AG20443 (cell line): ENCODE measurements at places on chromosomes 1 and 21.

- no peak for DNase-seq
Measured at GRCh38 chr21:32916522-32917099, 109.1 kb upstream of the OLIG2 start.

DNA sequence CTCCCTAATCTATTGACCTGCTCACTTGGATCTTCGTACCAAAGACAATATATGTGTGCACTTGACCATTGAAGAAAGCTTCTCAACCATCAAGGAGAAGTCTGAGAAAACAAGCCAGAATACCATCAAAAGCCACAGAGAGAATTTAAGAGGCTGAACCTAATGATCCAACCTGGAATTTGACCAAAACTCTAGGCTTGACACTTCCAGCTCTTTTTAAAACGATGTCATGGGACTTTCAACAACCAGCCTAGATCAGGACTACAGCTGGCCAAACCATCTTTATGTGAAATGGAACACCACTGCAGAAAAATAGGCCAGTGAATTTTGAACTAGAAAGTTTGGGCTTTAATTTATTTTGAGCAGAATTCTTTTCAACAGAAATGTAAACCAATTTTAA is 444.4 kb downstream of the LTN1 start:
- no peak for DNase-seq

DNA sequence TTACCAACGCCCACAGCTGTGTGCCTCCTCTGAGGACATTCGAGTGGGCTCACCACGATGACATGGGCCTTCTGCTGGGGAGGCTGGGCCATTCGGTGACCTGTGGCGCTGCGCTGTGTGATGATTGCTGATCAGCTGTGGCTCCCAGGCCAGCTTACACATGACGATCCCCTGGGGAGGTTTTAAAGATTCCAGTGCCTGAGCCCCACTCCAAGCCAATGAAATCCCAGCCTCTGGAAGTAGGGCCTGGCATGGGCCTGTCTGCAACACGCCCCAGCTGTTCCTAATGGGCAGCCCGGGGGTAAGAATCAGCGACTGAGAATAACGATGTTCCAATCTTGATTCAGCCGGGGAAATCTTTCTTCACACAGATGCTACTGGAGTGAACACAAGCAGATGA is 153.7 kb downstream of the KCNJ6 start:
- no peak for DNase-seq

- DNase-seq: peak; percentile 18
Measured at GRCh38 chr1:46084553-46085451, 47.6 kb downstream of the PIK3R3 start.

DNA sequence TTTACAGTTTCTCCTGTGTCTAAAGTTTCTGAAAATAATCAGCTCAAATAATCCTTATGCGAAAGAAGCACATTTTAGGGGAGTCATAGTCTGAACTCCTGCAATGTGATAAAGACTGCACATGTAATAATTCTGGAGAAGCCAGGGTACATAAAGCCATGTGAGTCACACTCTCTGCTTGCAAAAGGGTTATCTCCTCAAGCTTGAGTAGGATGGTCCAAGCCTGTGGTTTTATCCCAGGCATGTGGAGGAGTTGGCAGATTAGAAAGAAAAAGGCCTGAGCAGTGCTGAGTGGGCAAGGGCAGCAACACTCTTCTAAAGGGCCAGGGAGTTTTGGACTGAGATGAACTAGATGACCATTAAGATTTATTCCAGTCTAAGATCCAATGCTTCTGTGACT is 220.4 kb downstream of the RHOU start:
- DNase-seq: peak; percentile 59

- no peak for DNase-seq
Measured at GRCh38 chr1:86423473-86423872, 498 bp upstream of the CLCA2 start.

DNA sequence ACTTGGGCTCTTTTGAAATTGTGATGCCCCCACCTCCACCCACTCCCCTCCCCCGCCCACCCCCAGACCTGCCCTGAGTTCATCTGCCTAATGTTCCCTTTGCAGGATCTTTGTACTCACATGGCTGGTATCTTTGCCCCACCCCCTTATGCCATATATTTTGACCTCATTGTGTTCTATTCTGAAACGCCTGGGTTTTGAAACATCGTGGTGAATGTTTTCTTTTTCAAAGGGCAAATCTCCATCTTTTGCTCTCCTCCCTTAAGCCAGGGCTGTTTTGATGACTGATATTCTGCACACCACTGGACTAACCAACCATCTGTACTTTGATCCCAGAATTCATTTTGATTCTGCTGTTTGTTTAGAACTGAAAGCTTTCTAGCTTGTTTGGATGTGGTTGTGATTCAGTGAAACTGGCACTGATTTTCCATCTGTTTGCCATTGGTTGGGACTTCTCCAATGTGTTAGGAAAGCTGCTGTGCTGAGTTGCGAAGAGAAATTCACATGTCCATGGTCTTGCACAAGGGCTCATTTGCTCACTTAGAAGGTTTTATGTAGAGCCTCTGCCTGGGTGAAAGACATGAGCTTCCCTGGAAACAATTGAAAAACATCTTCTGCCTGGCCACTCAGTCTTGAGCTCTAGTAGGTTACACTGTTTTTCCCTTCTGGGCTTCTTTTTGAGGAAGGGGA is 16.5 kb downstream of the SMAP2 start:
- DNase-seq: peak; percentile 81

DNA sequence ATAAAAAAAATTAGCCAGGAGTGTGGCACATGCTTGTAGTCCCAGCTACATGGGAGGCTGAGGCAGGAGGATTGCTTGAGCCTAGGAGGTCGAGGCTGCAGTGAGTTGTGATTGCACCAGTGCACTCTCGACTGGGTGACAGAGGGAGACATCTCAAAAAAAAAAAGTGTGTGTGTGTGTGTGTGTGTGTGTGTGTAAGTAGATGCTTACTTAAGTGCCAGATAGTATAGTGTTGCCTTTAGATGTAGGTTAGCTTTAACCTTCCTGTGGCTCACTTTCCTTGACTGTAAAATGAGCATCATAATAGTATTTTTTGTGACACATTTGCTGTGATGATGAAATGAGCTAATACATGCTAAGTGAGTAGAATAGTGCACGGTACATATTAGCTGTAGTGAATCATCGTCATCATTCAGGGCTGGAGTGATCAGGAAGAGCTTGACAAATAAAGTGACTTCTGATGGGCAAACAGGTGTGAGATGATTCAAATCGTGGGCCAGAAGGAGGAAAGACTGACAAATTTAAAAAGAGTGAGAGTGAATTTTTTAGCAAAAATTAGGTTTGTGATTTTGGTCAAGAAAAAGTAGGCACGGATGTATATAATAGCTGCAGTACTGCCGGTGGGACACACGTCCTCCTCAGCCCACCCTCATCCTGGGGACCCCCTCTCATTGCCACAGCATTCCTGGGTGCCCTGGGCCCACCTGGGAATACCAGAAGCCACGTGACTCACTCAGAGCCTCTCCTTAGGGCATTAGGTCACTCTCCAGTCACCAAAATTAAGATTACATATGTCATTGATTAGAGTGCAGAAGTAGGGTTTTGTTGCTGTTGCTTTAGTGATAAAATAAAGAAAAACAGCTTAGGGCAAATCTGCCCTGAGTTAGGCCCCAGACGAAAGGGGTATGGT is 33.9 kb downstream of the EIF2D start:
- no peak for DNase-seq

DNA sequence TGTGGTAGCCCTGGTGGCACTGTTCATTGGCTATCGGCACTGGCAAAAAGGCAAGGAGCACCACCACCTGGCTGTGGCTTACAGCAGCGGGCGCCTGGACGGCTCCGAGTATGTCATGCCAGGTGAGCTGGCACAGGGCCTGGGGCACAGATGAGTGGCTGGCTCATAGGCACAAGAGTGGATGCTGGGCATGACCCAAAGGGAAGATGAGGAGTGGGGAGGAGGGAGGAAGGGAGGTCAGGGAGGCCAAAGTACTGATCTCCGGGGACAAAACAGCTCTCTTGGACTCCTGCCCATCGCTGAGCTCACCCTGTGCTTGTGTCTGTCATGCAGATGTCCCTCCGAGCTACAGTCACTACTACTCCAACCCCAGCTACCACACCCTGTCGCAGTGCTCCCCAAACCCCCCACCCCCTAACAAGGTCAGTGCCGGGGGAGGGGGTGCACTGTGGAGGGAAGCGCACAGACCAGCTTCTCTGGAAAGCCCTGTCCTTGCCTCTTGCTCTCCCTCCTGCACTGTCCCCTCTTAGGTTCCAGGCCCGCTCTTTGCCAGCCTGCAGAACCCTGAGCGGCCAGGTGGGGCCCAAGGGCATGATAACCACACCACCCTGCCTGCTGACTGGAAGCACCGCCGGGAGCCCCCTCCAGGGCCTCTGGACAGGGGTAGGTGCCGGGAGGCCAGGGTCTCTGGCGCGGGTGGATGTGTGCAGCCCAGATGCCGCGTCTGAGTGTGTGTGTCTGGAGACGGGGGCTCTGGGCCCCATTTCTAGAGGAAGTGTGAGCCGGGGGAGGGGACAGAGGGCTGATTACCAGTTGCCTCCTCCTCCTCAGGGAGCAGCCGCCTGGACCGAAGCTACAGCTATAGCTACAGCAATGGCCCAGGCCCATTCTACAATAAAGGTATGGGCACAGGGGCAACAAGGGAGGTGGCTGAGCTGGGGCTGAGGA is 7.3 kb upstream of the LRRC71 start:
- DNase-seq: peak; percentile 54

- no peak for DNase-seq
Measured at GRCh38 chr21:32309906-32310460, 11.3 kb downstream of the MRAP start.

- no peak for DNase-seq
Measured at GRCh38 chr1:75611014-75611413, at the start of gene SLC44A5. SLC44A5 (minus strand) TSS chr1:75611114; CDS start chr1:75541447, 69,667 bp downstream.

GRCh38 chr1:110540891-110541685 is 22.1 kb upstream of the KCNA10 start:
- DNase-seq: no peak
